ENCODE measurements at places on chromosomes 12 and 14.

- no peak for DNase-seq
Observed at GRCh38 chr12:107448198-107448597, 237.4 kb upstream of the PWP1 start.

- no peak for DNase-seq
Observed at GRCh38 chr14:54609576-54609975, 42.6 kb downstream of the SAMD4A start.

GRCh38 chr14:71725922-71726579 is 206.2 kb upstream of the RGS6 start:
- DNase-seq: no peak

DNA sequence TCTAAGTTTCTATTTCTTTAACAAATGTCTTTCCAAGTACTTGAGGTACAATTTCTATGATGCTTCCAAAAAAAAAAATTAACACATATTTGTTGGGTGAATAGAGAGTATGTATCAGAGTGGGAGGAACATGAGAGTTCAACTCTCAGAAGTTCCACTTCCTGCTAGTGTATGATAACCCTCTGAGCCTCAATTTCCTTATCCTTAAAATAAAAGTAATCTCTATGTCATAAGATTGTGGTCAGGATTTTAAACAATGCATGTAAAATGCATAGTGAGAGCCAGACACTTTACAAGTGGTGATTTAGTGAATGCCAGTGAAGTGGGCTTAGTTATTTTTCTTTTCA is 270.3 kb upstream of the AMIGO2 start:
- DNase-seq: no peak

GRCh38 chr14:39243831-39244230 is 10.1 kb downstream of the MIA2 start:
- DNase-seq: no peak

DNA sequence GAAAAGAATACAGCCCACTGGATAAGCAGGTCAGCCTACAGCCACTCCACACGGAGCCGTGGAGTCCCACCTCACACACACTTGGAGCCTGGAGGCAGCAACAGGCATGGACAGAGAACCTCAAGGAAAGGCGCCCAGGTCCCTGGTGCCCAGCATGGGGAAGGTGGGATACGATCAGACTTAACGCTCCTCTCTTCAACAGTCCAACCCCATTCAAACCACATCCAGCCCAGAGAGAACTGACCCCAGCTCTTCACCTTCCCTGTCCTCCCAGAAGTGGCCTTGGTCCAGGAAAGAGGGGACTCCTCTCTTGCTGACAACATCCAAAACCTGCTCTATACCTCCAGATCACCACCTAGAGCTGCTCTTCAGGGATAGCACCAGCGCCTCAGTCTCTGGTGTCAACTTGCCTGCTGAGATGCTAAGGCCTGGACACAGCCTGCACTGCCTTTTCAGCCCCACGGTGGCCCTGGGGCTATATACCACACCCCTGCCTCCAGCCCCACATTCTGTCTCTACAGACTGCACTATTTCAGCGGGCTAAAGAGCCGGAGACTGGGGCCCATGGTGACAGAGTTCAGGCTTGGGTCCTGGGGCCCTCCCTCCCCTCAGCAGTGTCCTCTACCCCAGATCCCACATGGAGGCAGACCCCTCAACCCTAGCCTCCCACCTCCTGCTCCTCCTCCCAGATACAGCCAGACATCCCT is 7.0 kb downstream of the ADCY6 start:
- peak; percentile 72 for DNase-seq

DNA sequence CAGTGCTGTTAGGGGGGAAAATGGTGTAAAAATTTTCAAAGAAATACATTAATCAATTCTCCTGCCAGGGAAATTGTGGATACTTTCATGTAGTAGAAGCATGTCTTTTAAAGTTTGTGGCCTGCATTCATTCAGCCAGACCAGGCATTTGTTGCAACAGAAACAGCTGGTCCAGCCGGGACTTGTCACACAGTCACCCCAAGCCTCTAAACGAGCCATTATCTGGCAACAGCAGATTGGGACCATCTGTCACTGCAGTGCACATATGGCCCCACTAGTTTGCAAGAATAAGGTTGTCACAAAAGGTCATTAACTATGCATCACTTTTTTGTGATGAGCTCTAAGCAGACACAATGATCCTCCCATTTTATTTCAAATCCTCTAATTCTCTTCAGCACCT is 193.9 kb downstream of the PHLDA1 start:
- no peak for DNase-seq

DNA sequence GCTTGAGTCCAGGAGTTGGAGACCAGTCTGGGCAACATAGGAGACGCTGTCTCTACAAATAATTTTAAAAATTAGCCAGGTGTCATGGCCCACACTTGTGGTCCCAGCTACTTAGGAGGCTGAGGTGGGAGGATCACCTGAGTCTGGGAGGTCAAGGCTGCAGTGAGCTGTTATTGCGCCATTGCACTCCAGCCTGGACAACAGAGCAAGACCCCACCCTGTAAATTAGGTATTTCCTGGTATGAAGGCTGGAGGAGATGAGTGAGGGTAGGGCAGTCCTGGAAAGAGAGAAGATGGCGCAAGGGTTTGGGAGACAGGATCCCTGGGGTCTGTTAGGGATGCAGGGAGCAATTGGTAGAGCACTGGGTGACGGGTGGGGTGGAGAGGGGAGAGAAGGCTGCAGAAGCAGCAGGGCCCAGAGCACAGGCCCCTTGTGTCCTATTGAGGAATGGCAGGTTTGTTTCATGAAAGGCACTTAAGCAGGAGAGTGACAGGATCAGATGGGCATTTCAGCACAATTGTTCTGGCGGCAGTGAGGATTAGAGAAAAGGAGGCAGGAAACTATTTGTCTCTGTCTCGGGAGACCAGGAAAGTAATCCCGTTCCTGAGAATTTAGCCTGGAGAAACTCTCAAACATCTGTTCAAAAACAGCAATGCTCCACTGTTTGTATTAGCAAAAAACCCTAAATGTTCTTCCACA is 47.2 kb upstream of the KTN1 start:
- DNase-seq: no peak

- no peak for DNase-seq
Observed at GRCh38 chr12:66423266-66423665, 121.0 kb downstream of the HELB start.

DNA sequence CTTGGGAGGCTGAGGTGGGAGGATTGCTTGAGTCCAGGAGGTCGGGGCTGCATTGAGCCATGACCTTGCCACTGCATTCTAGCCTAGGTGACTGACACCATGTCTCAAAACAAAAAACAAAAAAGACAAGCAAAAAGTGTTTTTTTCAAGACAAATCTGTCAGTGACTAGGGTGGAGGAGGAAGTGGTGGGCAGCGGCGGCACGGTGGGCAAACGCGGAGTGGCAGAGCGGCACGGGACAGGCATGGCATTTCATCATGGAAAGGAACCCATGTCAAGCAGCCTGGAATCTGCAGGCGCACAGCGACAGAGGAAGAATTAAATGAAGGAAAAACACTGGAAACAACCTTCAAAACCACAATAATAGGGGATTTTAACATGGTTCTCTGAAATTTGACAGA is 4.0 kb upstream of the BTBD6 start:
- DNase-seq: no peak

DNA sequence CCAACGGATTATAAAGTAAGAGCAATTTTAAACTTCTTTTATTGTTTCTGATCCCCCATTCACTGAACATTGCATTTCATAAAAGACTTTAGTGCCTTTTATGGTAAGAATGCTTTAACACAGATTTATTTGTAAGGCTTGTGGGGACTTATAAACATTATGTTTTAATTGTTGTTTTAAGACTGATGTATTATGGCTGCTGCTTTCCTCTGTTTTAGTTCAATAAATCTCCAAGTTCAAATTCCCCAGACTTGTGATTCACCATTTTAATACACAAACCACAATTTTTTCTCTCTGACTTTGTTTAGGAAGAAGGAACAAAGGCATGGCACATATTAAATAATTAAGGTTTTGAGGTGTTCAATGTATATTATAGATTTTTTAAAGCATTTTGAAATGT is 753.3 kb downstream of the SLC6A15 start:
- DNase-seq: no peak

- no peak for DNase-seq
Observed at GRCh38 chr14:59334253-59334652, 130.9 kb downstream of the GPR135 start.

DNA sequence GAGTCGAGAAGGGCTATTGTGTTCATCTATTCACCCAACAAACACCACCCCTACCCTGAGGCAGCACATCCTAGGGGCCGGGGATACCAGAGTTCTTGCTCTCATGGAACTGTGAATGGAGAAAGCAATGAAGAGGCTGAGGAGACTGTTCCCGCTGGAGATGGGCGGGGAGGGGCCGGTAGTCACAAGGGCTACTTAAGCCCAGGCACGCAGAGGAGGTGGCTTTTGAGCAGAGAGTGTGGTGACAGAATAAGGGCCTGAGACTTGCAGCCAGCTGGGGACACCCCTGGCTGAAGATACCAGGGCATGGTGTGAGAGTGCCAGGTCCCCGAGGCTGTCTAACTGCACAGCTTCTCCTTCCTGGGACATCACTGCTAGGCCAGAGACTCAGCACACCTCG is 114.1 kb upstream of the EVL start:
- no peak for DNase-seq

DNA sequence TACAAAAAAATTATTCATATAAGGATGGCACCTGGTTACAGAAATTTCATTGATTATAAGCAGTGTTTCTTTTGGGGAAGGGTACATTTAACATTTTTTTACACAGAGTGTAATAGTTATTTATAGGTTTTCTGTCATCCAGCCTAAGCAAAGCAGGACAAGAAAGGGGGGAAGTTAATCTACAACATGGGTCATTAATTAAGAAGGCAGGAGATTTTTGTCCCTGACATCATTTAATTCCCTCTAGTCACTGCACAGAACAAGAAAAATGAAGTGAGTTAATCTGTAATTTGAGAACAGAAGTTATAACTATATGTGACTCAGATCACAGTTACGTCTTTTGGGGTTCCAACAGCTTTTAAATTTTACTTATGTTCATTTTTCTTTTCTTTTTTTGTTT is 173.4 kb downstream of the PTPRO start:
- DNase-seq: no peak

DNA sequence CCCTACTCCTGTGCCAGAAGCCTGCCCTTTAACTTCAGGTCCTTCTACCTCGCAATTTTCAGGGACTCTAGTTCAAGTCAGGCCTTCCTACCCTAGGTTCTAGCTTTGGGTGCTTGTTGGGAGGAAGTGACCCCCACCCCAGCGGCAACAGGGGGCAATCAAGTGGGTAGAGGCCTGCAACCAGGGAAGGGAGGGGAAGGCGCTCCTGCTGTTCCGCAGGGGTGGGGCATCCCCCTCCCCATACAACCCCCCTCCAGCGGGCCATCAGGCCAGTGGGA is 204 bp upstream of the PRPH start:
- no peak for DNase-seq

GRCh38 chr14:104925855-104926609 is 1.4 kb downstream of the PLD4 start:
- peak; percentile 82 for DNase-seq

GRCh38 chr12:20372326-20373096 is 4.2 kb downstream of the PDE3A start:
- DNase-seq: no peak

DNA sequence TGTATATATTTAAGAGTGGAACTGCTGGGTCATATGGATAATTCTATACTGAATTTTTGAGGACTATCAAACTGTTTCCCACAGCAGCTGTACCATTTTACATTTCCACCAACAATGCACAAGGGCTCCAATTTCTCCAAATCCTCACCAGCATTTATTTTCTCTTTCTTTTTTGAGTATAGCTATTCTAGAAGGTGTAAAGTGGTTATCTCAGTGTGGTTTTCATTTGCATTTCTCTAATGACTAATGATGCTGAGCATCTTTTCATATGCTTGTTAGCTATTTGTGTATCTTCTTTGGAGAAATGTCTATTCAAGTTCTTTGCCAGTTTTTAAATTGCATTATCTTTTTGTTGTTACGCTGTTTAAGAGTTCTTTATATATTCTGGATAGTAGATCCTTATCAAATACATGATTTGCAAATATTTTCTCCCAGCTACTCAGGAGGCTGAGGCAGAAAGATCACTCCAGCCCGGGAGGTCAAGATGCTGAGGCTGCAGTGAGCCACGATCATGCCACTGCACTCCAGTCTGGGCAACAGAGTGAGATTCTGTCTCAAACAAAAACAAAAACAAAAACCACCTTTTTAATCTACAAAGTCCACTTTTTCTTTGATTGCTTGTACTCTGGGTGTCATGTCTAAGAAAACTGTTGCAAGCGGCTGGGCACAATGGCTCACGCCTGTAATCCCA is 32.8 kb downstream of the GTF2A1 start:
- DNase-seq: no peak

DNA sequence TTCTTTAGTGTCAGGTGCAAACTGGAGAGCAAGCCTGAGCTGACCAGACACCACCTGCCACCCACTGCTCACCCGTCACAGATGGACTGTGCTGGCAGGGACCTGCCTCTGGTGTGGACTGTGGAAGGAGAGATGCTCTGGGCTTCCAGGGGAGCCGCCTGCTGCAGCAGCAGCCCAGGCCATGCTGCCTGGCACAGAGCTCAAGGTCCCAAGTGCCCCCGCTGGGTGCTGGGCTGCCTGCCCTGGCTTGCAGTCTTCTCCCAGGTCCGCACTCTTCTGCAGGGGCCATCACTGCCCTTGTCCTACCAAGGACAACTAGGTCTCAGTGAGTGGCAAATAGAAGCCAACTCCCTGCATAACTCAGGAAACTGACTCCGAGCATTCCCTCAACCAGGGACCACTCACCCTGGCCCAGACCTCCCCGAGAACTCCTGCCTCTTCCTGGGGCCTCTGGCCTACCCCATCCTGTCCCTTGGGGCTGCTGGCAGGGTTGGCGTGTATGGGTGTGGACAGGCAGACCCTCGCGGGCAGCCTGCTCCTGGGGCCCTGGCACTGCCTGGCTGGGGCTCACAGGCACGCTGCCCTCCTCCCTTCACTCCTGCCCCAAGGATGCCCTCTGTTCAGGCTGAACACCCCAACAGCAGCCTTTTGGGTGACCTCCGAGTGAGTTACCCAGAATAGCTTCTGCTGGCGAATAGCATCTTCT is 9.3 kb downstream of the AMN start:
- DNase-seq: no peak

DNA sequence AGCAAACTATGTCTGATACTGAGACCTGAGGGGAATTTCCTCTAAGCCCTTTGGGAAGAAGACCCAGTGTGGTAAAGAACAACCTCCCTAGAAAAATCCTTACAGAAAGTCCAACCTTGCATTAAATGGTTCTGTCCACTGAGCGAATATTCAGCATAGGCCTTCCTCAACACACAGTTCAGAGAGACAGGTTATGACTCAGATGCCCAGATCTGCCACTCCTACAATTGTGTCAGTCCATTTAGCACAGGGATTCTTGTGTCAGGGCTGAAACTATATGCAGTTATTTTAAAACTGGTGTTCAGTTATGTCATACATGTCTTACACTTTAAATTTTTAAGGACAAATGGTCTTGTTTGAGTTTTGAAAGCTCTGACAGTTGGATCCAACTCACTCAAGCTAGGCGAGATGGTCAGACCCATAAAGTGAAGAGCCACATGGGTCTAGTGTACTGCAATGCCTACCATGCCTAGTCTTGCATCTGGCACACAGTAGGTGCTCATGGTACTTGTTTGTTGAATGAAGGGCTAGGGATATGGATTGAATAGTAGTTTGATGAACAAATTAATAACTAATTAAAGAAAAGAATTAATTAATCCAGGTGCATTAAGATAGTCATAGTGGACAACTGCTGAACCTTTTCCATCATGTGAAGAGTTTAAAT is 207.5 kb upstream of the PWP1 start:
- DNase-seq: no peak

Data from vagina (tissue), 2 donors.